NCI-H446 (cell line): ENCODE measurements at places on chromosomes 16 and 17.

DNA sequence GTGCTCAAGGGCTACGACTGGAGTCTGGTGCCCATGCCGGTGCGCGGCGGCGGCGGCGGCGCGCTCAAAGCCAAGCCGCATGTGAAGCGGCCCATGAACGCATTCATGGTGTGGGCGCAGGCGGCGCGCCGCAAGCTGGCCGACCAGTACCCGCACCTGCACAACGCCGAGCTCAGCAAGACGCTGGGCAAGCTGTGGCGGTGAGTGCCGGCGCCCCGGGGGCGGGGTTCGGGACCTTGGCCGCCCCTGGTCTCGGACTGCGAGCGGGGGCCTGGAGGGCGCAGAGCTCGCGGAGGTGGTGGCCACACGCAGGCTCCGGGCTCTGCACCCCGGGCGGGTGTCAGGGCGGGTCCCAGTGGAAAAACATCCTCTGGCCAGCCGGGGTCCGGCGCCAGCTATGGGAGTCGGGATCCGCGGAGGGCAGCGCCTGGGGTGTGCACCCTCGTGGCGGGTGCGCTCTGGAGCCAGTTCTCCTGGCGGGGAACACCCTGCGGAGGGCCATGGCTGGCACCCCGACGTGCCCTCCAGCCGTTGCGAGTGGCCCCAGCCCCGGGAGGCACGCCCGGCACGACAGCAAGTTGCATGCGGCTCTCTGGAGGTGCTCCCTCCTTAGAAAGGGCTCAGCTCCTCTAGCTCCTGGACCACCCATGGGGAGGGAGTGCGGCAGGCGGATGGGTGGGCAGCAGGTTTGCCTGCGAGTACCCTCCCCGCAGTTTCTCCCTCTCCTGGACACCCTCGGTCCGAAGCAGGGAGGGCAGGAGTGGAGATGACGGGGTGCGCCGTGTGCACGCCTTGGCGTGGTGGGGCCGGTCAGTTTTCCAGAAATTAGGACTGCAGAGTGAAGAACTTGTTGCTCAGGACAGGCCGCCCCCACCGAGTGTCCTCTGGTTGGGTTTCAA, 824 bp downstream of the SOX8 start:
- DNase-seq = no peak

DNA sequence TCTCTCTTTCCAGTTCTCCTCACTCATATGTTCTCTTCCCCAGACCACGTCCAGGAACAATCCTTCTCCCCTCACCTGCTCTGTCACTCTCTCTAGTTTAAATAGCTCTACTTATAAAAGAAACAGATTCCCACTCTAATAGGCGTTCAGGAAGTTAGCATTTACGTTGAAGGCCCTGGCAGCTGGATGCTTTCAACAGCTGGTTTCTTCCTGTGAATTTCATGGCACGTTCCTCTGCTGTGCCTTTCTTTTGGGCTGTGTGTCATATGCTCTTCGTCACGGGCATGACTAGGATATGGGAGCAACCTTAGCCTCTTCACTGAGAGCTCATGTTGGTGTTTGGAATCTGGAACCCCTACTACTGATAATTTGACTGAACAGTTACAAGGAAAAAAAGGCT, 73.2 kb downstream of the ZNF18 start:
- DNase-seq = no peak

DNA sequence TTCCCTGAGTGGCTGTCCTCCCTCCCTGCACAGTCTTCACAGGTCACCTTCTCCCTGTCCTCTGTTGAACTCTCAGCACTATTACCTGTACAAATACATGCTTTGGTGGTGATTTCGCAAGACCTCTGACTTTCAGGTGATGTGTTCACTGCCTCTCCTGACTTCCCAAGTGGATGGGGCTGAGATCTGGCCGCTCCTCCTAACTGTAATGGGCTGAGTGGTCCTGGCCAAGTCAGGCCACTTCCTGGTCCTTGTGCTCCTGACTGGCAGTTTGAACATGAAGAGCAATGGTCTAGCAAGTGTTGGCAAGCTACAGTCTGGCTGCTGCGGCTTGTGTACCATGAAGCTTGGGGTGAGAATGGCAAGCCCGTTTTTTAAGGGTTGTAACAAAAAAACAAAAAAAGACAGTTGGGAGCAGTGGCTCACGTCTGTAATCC, 11.7 kb upstream of the TMED6 start:
- no peak for DNase-seq

GRCh38 chr17:81905424-81905875, 3.4 kb downstream of the NPB start:
- DNase-seq = no peak

DNA sequence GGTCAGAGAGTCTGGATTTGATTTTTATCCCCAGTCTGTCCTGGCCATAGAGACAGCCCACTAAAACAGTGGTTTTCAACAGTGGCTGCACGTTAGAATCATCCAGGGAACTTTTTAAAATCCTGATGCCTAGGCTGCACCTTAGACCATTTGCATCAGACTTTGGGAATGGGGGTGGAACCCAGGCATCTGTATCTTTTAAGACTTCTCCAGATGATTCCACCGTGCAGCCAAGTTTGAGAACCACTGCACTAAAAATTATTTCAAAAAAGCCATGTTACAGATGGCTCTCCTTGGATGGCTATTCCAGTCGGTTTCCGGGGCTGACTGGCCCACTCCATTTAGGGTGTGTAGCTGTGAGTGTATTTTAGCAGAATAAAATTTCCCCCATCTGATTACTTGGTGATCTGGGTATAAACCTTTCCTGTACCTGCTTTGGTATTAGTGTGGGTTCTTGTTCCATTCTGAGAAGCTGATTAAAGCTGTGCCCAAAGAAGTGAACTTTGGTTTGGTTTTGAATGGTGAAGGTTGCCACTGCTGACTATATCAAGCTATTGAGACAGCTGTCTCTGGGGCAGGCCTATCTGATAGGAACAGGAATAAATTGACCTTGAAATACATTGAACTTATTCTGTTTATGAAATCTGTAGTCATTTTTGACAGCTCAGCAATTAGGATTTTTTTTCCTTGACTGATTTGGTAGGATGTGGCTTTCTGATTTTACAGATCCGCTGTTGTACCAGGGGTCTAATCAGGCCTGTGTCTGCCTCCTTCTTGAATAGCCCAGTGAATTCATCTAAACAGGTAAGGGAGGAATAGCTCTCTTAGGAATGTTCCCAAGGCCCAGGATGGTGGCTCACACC, 1.3 kb downstream of the ATP5MC1 start:
- no peak for DNase-seq

- no peak for DNase-seq
Observed at GRCh38 chr17:38418693-38419507, 9.4 kb upstream of the ARHGAP23 start.

GRCh38 chr16:72979974-72980373, 68.0 kb downstream of the ZFHX3 start:
- DNase-seq = no peak

- no peak for DNase-seq
Observed at GRCh38 chr17:45222289-45222995, 757 bp downstream of the FMNL1 start.

GRCh38 chr16:82630688-82631087, 3.9 kb downstream of the CDH13 start:
- DNase-seq = no peak

DNA sequence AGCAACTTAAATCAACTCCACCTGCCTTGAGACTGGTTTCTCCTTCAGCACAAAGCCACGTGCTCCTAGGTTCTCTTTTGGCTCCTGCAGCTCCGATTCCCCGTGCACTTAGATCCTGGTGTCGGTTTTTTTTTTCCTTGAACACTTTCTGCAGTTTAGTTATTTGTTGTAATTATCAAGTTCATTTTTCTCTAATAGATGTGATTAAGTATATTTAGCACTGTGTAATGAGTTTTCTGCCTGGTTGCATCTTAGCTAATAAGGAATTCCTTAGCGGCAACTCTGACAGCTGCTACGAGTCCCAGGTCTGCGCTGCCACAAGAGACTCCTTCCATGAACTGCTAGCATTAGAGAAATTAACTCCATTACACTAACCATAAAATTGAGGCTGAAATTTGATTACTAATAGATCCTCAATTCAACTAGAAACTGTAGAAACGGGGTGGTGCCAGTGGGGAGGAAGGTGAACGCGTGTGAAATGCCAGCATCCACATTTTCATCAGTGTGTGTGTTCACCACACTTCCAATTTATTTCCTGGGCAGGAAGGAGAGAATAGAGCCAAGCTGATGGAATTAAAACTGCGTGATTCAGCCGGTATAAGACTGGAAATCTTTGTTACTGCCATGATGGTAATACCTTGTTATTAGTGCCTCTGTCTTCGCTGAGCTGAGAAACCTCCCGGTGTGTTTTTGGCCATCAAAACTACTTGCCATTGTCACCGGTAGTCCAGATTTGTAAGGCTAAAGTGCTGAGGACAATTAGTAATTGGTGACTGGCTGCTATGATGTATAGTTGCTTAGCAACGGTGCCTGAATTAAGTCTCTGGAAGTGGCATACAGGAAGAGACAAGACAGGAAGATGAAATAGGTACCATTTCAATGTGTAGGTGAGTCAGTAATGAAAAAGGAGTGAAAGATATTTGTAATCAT, 232.4 kb downstream of the IRX3 start:
- DNase-seq = no peak

DNA sequence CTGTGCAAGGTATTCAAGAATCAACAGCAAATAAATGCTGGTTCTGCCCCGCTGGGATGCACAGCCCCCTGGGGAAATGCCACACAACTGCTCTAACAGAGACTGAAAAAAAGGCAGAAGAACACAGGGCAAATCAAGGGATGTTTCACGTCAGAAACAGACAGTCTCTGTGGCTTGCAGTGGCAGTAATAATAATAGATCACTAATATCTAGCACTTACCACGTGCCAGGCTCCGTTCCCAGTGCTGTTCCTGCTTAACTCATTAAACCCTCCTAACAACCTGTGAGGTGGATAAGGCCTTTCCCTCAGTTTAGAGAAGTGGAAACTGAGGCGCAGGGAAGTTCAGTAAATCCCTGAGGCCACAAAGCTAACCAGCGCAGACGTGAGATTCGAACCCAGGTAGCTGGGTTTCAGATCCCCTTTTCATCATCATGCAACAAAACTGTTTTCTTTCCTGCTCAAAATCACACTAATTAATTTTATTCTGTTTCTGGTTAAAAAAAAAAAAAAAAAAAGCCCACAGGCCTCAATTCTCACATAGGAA, 36.7 kb downstream of the ARHGAP17 start:
- DNase-seq = no peak

DNA sequence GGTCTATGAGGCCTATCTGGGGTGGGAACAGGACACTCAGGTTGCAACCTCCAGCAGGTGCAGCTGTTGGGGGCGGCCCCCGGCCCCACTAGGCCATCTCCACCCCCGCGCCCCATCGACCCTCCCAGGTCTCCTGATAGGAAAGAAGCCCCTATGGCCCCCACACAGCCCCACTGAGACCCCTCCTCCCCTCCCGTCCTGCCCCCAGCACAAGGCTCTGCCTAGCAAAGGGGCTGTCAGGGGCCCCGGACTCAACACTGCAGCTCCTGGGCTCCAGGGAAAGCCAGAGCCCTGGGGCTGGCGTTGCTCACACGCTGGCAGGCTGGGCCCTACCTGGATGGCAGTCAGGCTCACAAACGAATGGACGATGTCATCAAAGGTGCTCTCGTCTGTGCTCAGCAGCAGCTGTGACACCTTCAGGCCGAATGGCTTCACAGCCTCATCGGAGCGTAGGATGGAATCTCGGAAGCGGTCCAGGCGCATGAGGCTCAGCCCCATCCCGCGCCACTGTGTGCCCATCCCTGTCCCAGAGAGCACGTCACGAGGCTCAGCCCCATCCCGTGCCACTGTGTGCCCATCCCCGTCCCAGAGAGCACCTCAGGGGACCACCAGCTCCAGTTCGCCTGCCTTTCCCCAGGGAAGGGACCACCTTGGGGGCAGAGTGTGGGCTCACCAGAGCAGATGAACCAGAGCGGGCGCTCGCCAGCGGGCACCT, 7.3 kb downstream of the FASN start:
- no peak for DNase-seq

GRCh38 chr17:67448449-67448848, 71.4 kb downstream of the PITPNC1 start:
- DNase-seq = no peak

DNA sequence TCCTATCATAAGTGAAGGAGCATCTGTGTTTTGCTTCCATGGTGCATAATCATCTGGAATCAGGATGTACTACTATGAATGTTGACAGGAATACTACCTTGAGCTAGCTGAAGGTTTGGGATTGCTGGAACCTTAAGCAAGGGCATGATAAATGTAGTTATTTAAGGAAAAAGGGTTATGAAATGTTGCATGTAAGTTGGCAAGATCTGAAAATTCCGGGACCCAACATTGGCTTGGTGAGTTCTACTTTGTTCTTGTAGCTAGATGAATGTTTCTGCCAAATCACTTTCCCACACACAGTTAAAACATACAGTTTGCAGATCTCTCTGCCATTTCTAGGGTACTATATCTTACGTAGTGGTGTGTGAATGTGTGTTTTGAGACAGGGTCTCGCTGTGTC, 13.6 kb downstream of the RHOT1 start:
- DNase-seq = no peak

GRCh38 chr17:22600644-22601298, 908.4 kb downstream of the KCNJ18 start:
- DNase-seq = peak; percentile 5

DNA sequence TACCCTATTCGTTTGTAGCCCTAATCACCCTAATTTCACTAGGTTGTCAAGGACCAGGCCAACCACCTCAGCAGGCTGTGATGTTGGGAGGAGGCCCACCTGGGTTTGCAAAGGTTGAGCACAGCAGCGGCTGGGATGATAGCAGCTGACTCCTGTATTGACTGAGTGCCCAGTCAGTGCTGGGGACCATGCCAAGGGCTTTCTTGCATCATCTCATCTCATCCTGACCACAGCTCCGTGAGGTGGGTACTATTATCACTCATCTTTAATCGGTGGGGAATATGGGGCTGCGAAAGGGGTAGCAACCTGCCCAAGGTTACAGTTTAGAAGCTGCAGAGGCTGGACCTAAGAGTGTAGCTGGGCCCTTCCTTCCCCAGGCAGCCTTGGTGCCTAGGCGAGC, 11.7 kb downstream of the ATPAF2 start:
- no peak for DNase-seq

DNA sequence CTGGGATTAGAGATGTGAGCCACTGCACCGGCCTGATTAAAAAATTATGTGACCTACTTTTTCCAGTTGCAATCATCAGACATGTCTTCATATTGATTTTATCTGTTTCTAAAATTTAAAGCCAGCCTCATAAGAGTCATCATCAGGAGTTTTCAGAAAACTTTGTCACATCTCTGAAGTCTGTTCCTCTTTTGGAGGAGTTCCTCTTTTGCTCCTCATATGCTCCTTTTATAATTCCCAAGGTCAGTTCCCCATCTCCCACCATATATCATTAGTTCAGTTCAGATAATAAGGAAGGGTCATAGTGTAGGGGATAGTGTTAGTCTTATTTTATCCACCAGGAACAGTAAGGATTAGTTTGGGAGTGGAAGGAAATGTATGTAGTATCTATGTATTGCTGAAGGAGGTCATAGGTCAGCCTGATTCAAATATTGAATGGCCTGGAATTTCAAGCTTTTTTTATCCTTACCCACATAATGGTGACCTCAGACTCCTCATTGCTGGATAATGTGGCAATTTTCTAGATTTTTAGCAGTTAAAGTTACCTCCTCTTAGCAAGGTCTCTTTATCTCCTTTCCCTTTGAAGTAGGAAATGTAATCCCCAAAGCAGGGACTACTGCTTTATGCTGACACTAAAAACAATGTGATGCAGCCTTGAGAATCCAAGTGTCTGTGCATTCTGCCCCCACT, 13.8 kb upstream of the DUSP14 start:
- no peak for DNase-seq
